IMR-90 (cell line): ENCODE measurements at places on chromosomes 3 and 15. TPM values are rescaled to one million over a fixed set of nuclear protein-coding genes. Genes with fewer than 3 reads are reported as not detected.

NDUFAF3 gene
- polyA plus RNA-seq, result 112 and 137 TPM in 2 replicates

CD96 gene
- 0.05 and 0.06 TPM in 2 replicates for polyA plus RNA-seq

TMCO5A gene
- polyA plus RNA-seq, result not detected in 2 replicates

SATB1 gene
- polyA plus RNA-seq, result 7.3 and 10.7 TPM in 2 replicates

SCN11A gene
- 0.02 TPM in 1 of 2 replicates, not detected in the other for polyA plus RNA-seq

HEXA gene
- 103 and 115 TPM in 2 replicates for polyA plus RNA-seq

CD276 gene
- 149 and 150 TPM in 2 replicates for polyA plus RNA-seq

TEX55 gene
- not detected in 2 replicates for polyA plus RNA-seq

FBXO40 gene
- not detected in 2 replicates for polyA plus RNA-seq

EIF4A2 gene
- polyA plus RNA-seq, result 259 and 320 TPM in 2 replicates

PSTPIP1 gene
- 0.83 and 1.1 TPM in 2 replicates for polyA plus RNA-seq

PBRM1 gene
- 16.5 and 16.6 TPM in 2 replicates for polyA plus RNA-seq

KLHL6 gene
- not detected in 2 replicates for polyA plus RNA-seq

CHMP2B gene
- polyA plus RNA-seq, result 11.1 and 14.0 TPM in 2 replicates

NXPE3 gene
- polyA plus RNA-seq, result 18.5 and 20.0 TPM in 2 replicates

CATSPER2 gene
- polyA plus RNA-seq, result 0.41 and 0.85 TPM in 2 replicates

UROC1 gene
- polyA plus RNA-seq, result not detected in 2 replicates

ACAP2 gene
- polyA plus RNA-seq, result 8.3 and 11.9 TPM in 2 replicates

TMEM42 gene
- 23.7 and 24.7 TPM in 2 replicates for polyA plus RNA-seq

SKOR1 gene
- 0.03 and 0.06 TPM in 2 replicates for polyA plus RNA-seq

ROBO2 gene
- polyA plus RNA-seq, result 7.4 and 9.3 TPM in 2 replicates

GNAT1 gene
- 0.04 TPM in 1 of 2 replicates, not detected in the other for polyA plus RNA-seq

TMEM212 gene
- not detected in 2 replicates for polyA plus RNA-seq

GHRL gene
- polyA plus RNA-seq, result 0.27 TPM in 1 of 2 replicates, not detected in the other

ECE2 gene
- polyA plus RNA-seq, result not detected in 2 replicates

COLQ gene
- polyA plus RNA-seq, result 0.65 and 1.0 TPM in 2 replicates

SEC62 gene
- 33.3 and 36.6 TPM in 2 replicates for polyA plus RNA-seq

PLCB2 gene
- 0.87 and 1.4 TPM in 2 replicates for polyA plus RNA-seq

MYLK gene
- 299 and 304 TPM in 2 replicates for polyA plus RNA-seq

PPP2R3A gene
- polyA plus RNA-seq, result 10.2 and 11.3 TPM in 2 replicates

UCN2 gene
- polyA plus RNA-seq, result 2.3 and 2.7 TPM in 2 replicates

UTS2B gene
- polyA plus RNA-seq, result 0.56 and 0.79 TPM in 2 replicates

IL20RB gene
- 0.72 and 0.97 TPM in 2 replicates for polyA plus RNA-seq

MFSD1 gene
- 39.7 and 50.4 TPM in 2 replicates for polyA plus RNA-seq

GRAMD2A gene
- polyA plus RNA-seq, result 0.14 TPM in 1 of 2 replicates, not detected in the other

RHOV gene
- 0.07 and 0.10 TPM in 2 replicates for polyA plus RNA-seq

SPRED1 gene
- polyA plus RNA-seq, result 4.8 and 6.6 TPM in 2 replicates

GALNT15 gene
- polyA plus RNA-seq, result 11.0 and 12.8 TPM in 2 replicates

AHSG gene
- polyA plus RNA-seq, result not detected in 2 replicates

MB21D2 gene
- 13.6 and 14.6 TPM in 2 replicates for polyA plus RNA-seq

DPPA2 gene
- not detected in 2 replicates for polyA plus RNA-seq

ANKDD1A gene
- polyA plus RNA-seq, result 3.0 and 4.9 TPM in 2 replicates

FOXB1 gene
- not detected in 2 replicates for polyA plus RNA-seq

APOD gene
- 0.16 and 0.36 TPM in 2 replicates for polyA plus RNA-seq

BCHE gene
- polyA plus RNA-seq, result 1.3 and 1.5 TPM in 2 replicates

GOLGA6L9 gene
- polyA plus RNA-seq, result 1.7 and 2.6 TPM in 2 replicates

PP2D1 gene
- not detected in 2 replicates for polyA plus RNA-seq

GORASP1 gene
- polyA plus RNA-seq, result 56.6 and 58.9 TPM in 2 replicates

SUCLG2 gene
- 21.4 and 26.8 TPM in 2 replicates for polyA plus RNA-seq

CCDC191 gene
- 0.75 and 1.1 TPM in 2 replicates for polyA plus RNA-seq

CGNL1 gene
- polyA plus RNA-seq, result 0.03 and 0.07 TPM in 2 replicates

C3orf49 gene
- not detected in 2 replicates for polyA plus RNA-seq

TP63 gene
- not detected in 2 replicates for polyA plus RNA-seq

KCNAB1 gene
- 0.07 and 0.13 TPM in 2 replicates for polyA plus RNA-seq

EHHADH gene
- polyA plus RNA-seq, result 2.0 TPM in 2 replicates

LTF gene
- 0.04 TPM in 1 of 2 replicates, not detected in the other for polyA plus RNA-seq

PPIB gene
- 1,358 and 1,517 TPM in 2 replicates for polyA plus RNA-seq
